Caki2 (cell line): ENCODE measurements at places on chromosomes 2 and 18.

DNA sequence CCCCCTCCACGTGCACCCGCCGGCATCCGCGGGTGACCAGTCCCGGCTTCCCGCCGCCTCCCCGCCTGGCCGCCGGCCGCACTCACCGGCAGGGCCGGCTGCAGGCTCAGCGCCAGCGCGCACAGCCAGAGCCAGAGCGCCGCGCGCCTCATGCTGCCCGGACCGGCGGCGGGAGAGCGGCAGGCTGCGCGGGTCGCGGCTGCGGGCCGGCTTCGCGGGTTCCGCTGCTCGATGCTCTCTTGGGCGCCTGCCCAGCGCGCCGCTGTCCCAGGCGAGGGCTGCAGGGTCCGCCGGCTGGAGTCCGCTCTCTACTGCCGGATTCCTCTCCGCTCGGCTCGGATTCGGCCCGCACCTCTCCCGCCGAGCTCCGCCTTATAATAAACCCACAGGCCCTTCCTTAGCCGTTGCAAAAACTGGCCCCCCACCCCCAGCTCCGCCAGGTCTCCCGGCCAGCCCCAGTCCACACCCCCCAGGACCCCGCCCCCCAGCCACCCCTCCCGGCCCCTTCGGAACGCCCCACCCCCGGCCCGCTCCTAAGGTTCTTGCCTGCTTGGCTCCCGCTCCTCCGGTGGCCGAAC lies at the start of gene SDC1:
SDC1 (minus strand) TSS at position 415 of the 578 bp plus-strand sequence; CDS start at position 152, 263 bp downstream.
- peak; percentile 73 for DNase-seq

DNA sequence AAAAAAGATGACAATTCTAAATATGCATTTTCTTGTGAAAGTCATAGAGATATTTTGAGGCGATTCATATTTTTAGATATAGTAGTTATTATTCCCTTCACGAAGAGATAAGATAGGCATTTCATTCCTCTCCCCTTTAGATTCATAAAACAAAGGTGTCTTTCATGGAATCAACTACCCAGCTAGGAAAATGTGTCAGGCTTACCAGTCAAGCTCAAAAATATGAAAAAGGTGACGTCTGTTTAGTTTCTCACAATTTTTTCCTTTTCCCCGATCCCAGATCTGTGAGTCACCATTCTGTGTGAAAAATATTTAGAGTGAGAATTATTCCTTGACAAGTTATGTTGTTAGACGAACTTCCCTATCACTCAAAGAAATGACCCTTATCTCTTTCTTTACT lies 95.4 kb upstream of the FN1 start:
- DNase-seq = no peak

GRCh38 chr18:8749492-8749891 lies 44.1 kb downstream of the MTCL1 start:
- DNase-seq = no peak

GRCh38 chr18:76997951-76998808 lies 134.4 kb downstream of the MBP start:
- no peak for DNase-seq

GRCh38 chr2:161418715-161419637 lies 2.9 kb downstream of the TBR1 start:
- DNase-seq = no peak

GRCh38 chr2:174606336-174606735 lies 8.7 kb upstream of the WIPF1 start:
- DNase-seq = no peak

DNA sequence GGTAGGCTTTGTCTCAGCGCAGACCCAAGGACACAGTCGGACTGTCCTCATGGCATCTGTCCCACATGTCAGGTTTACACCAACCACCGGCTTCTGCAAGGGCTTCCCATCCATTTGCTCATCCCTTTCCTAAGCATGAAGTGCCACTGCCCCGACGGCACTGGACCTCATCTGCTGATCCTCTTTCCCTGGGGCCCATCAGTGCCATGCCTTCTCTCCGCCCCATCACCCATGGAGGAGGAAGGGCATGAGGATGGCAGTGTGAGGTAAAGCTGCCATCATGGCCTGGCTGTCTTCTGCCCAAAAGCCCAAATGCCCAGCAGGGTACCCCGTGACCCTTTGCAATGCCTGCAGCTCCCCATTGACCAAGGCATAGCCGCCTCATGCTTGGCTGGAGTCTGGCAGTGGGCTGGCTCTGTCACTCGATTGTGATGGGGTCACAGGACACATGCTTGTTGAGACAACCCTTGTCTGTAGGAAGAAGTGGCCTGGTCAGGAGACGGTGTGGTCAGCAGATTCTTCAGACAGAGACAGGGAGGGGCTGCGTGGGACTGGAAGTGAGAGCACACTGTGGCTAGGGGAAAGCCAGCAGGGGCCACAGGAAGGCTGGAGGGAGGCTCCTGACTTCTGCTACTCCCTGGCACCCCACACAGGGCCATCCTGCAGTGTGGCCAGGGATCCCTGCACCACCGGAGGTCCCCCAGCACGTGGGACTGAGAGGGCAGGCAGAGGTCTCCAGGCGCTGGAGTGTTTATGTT lies 493.7 kb upstream of the HS6ST1 start:
- DNase-seq = no peak

- no peak for DNase-seq
Measured at GRCh38 chr2:196201229-196202009, 30.0 kb upstream of the STK17B start.

DNA sequence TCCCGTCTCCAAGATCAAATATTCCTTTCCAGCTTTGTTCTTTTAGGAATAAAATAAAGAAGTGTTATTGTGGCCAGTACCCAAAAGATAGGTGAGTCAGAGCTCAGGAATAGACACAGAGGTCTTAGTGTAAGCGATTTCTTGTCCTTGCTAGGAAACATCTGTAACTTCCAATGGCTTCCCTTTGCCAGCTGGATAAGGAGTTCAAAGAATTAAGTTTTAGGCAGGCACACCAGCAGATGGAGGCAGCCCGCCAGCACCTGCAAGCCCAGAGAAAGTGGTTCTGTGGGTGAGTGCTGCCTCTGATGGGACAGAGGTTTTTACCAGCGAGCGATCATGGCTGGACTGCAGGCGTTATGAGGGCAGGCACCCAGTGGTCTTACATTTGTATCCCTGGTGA lies 125.4 kb downstream of the MGAT5 start:
- DNase-seq = no peak

DNA sequence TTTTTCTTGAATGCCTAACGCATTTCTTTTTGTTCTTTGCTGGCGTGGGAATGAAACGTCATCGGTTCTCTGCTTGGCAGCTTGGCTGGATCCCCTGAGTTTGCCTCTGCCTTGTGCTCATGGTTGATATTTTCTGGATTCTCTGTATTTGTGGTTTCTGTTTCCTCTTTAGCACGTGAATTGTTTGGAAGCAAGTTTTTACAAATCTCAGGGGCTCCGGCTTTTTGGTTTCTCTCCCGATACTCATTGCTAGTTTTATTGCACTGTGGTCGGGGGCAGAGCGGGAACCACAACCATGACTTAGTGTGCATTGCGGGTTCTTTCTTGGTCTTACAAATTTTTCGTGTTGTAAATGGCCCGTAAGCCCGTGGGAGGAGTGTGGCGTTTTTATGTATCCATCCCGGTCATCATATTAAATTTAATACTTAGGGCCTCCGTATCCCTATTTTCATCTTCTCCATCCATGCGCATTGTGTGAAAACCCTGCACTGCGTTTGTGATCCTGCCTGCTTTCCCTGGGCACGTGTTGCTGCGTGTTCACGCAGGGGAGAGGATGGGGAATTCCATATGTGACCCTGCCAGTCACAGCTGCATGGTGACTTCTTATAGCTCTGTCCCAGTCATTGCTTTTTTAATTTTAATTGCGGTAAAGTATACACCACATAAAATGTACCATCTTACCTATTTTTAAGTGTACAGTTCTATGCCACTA lies 9.4 kb downstream of the RAMP1 start:
- DNase-seq = no peak

- no peak for DNase-seq
Measured at GRCh38 chr2:237547841-237548416, 18.4 kb upstream of the PRLH start.

GRCh38 chr2:40118622-40119021 lies 333.3 kb downstream of the SLC8A1 start:
- DNase-seq = no peak

DNA sequence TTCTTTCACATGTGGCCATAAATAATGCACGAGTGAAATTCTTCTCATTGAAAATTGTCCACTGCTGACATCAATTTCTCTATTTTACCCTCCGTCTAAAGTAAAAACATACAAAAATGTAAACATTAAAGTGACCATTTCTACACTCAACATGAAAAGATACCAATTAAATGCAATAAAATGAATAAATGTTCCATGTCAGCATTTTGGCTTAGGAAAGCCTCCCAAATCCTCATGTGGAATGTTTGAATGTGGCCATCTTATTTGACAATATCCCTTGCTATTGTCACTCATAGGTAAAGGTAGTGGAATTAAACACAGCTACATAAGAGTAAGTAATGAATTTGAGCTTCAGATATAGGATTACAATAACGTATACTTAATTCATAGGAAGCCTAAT lies 60.8 kb downstream of the ZNF521 start:
- DNase-seq = no peak

DNA sequence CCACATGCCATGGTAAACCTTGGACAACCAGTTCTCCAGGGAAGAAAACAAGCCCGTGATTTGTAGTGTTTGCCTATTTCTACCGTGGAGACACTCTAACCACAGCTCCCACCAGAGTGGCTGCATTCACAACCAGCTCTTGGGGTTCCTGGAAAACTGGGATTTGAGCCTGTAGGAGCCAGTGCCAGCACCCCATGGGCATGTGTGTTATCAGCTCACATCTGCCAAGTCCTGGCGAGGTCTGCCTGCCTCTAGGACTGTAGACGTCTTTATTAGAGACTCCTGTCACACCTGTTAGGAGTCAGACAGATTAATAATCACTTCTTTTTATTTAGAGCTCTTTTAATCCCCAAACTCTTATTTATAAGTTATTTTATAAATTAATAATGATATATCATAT lies 41.0 kb downstream of the INPP5D start:
- DNase-seq = no peak

GRCh38 chr18:813172-814071 lies 1.4 kb upstream of the YES1 start:
- no peak for DNase-seq

DNA sequence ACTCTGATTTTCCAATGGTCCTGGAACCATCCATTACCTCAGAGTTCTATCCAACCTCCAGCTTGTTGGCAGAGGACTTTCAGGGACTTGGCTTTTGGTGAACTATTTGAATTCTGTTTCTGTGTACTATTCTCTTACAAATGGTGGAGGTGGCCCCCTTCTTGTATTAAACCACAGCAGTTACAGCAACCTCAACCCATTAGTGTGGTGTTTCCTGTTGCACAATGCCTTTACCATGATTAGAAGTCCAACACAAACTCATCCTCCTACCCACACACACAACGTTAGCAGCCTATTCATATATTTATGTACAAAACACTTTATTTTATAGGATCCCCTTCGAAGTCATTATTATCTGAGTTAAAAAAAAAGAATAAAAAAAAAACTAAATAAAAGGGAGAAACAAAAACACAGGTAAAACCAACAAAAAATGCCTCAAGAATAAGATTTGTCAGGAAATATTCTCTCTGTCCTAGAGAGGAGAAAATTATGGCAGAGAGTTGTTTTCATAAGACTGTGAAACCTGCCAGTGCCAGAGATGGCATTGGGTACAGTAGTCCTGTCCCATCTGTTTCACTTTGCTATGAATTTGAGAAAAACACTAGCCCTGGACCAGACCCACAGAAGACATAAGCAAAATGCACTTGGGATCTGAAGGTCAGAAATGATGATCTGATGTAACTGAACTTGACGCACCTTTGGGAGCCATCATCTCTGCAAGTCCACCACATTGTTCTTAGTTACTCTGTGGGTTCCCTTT lies 1896.0 kb upstream of the PIK3C3 start:
- DNase-seq = no peak

GRCh38 chr2:58616961-58617360 lies 375.8 kb upstream of the FANCL start:
- DNase-seq = no peak

DNA sequence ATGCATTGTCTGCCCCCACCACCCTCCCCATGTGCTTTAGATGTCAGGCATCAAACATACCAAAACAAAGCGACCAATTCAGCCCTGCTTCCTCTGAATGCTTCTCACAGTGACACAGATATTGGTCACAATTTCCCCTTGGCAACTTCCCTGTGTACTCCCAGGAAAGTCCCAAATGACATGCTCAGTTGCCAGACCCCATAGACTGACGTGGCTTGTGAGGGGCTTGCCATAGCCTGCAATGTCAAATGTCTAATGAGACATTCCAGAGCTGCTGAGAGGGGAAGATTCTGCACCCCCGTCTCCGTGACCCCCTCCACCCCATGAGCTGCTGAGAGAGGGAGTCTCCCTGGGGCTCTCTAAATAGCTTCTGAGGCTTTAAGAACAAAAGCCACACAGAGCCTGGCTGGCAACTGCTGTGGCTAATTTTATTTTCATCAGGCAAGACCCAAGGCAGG lies 47.3 kb downstream of the RFTN2 start:
- DNase-seq = no peak

DNA sequence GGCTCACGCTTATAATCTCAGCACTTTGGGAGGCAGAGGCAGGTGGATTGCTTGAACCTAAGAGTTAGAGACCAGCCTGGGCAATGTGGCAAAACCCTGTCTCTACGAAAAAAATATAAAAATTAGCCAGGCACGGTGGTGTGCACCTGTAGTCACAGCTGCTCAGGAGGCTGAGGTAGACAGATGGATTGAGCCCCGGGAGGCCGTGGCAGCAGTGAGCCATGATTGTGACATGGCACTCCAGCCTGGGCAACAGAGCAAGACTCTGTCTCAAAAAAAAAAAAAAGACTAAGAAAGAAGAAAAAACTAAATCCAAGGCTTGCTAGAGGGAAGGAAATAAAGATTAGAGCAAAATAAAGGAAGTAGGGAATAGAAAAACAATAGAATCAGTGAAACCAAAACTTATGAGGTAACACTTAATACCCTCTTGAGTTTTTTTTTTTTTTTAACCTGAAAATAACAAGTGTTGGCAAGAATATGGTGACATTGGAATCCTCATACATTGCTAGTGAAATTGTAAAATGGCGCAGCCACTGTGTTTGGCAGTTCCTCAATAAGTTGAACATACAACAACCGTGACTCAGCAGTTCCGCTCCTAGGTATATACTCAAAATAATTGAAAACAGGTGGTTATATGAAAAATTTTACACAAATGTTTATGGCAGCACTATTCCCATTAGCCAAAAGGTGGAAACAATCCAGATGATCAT lies 85.2 kb downstream of the EML4 start:
- DNase-seq = no peak

DNA sequence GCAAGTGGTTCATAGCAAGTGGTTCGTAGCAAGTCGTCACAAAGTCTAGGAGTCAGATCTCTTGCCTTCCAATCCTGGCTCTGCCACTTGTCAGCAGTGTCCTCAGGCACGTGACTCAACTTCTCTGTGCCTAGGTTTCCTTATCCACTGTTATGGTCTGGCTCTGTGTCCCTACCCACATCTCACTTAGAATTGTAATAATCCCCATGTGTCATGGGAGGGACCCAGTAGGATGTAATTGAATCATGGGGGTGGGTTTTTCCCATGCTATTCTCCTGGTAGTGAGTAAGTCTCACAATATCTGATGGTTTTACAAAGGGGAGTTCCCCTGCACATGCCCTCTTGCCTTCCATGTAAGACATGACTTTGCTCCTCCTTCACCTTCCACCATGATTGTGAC lies 51.8 kb upstream of the AP1S3 start:
- DNase-seq = no peak
